ENCODE measurements at places on chromosomes 4 and X.

GRCh38 chr4:110638089-110638746 lies 15.3 kb upstream of the PITX2 start:
- no peak for DNase-seq

- no peak for DNase-seq
Observed at GRCh38 chr4:79442422-79442821, 34.4 kb upstream of the GK2 start.

- no peak for DNase-seq
Observed at GRCh38 chr4:77776182-77777134, 42.7 kb downstream of the CNOT6L start.

GRCh38 chrX:140507982-140508305 lies 3.1 kb upstream of the SOX3 start:
- DNase-seq = no peak

- DNase-seq = no peak
Observed at GRCh38 chr4:139692309-139693012, 26.8 kb downstream of the MGST2 start.

DNA sequence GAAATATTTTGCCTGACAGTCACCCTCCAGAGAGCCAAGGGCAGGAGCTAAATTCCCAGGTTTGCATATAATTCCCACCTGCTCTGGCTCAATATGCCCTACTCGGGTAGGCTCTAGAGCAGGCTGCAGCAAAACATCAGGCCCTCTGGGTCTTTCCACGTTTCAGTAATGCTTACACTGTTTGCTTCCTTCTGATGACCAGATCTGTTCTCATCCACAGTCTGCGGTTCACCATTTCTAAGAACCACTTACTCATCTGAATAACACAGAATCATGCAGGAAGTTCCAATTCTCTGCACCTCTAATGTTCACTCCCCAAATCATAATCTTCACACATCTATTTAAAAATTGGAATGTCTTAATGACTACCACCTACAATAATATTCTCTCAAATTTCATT lies 141.4 kb downstream of the PPP3CA start:
- DNase-seq = no peak

GRCh38 chr4:113881256-113881655 lies 98.2 kb downstream of the ARSJ start:
- no peak for DNase-seq

DNA sequence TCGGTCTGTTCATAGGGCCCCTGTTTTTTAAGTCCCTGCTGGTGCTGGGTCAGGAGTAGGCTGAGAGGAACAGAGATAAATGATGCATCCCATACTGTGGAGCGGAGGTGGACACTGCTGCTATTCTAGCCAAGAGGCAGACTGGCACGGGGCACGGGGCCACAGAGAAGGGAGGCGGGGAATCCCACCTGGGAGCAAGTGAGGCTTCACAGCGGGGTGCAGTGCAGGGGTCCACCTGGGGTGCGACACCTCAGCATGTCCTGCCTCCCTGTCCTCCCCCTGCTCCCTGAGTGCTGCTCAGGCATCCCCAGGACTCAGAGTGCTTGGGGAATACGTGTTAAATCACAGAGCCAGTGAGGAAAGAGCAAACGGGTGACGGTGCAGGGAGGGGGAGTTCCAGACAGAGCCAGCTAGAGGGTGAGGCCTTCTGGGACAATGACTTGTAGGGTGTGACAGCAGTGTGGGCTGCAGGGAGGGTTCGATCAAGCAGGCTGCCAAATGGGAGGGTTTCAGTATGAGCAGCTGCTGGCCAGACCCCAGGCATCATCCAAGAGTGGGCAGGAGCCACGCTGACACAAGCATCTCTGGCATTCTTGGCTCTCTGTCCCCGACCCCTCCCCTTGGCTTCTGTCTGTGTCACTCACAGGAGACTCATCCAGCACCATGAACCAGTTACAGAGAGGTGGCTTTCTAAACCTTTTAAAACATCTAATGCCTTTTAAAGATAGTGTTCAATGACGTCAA lies 13.7 kb upstream of the HTRA3 start:
- no peak for DNase-seq

DNA sequence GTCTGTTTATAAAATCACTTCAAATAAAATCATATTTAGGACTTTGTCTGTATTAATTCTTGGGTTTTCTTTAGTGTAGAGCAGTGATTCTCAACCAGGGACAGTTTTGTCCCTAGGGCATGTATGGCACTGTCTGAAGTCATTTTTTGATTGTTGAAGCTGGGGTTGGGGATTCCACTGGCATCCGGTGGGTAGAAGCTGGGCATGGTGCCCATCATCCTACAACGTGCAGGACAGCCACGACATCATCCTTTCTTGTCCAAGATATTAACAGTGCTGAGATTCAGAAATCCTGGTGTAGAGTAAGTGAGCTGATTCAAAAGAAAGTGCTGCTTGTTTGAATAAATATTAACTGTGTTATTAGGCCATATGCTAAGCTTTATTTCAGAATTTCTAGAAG lies 28.6 kb downstream of the DCLK2 start:
- DNase-seq = no peak

GRCh38 chr4:112509243-112510141 lies 6.5 kb downstream of the NEUROG2 start:
- no peak for DNase-seq

- DNase-seq = no peak
Observed at GRCh38 chr4:142614621-142615323, 231.3 kb downstream of the INPP4B start.

DNA sequence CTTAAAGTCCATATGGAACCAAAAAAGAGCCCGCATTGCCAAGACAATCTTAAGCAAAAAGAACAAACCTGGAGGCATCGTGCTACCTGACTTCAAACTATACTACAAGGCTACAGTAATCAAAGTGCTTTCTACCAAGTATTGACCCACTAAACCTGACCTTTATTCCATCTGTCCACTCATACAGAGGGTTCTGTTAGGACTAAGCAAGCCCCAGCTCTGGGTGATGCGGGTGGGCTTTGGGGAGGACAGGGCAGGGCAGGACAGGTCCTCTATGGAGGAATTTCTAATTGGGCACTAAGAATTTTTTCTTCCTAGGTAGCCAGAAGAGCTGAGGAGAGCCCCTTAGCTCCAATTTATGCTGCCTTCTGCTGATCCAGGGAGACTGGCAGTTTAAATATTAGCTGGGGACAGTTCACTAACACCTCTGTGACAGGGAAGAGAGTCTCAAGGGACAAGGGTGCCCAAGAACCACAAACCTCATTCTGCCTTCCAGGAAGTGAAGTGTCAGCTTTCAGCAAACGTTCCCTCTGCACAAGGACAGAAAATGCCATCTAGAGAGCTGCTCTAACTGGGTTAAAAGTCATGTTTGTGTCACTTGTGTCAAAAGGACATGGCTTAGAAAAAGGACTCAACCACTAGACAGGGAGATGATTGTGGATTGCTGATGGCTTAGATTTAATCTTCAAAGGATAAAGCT lies 143.2 kb downstream of the KIT start:
- no peak for DNase-seq

- DNase-seq = no peak
Observed at GRCh38 chr4:167779280-167779679, 313.1 kb upstream of the ANXA10 start.

GRCh38 chrX:40524423-40524822 lies 56.3 kb upstream of the ATP6AP2 start:
- no peak for DNase-seq

DNA sequence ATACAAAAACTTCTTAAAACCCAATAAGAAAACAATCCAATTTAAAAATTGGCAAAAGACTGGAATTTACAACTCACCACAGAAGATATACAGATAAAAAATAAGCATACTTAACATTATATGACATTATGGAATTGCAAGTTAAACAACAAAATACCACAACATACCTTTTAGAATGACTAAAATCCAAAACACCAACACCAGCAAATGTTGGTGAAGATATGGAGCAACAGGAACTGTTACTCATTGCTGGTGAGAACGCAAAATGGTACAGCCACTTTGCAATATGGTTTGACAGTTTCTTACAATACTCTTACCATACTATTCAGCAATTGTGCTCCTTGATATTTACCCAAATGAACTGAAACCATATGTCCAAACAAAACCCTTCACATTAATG lies 112.4 kb downstream of the ADGRL3 start:
- no peak for DNase-seq

DNA sequence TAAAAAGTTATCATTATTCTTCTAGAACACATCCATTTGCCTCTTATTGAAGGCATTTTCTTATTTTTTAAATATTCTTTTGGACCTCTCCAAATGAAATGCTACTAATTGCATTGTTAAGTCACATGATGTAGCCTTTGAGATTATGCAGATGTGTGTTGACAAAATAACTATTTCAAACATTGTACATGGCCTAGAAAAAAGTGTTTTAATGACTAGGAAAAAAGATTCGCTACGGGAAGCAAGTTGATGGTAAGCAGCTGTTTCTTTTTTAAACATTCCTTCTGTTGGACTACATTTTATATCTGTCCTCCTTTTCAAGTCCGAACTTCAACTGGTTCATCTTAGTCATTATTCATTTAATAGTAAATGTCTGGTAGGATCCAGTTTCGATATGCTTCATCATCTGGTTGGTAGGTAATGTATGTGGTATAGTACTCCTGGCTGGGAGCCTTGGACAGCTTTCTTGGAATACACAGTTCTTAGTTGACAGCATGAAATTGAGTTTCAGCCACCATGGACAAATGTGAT lies 34.3 kb upstream of the GUCY1A1 start:
- DNase-seq = no peak
